ENCODE measurements at places on chromosomes 1 and 21.

DNA sequence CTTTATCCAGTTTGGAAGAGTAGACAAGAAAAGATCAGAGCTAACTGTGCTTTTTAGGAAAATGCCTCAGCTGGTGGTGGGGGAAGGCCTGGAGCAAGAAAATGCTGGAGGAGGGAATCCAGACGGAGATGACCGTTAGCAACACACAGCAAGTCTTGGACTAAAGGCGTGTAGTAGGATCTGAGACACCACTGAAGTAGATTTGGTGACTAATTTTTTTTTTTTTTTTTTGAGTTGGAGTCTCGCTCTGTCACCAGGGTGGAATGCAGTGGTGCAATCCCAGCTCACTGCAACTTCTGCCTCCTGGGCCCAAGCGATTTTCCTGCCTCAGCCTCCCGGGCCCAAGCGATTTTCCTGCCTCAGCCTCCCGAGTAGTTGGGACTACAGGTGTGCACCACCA is 41.2 kb downstream of the LPAR3 start:
- DNase-seq = no peak

- no peak for DNase-seq
Observed at GRCh38 chr1:1122981-1123480, 7.1 kb upstream of the C1orf159 start.

DNA sequence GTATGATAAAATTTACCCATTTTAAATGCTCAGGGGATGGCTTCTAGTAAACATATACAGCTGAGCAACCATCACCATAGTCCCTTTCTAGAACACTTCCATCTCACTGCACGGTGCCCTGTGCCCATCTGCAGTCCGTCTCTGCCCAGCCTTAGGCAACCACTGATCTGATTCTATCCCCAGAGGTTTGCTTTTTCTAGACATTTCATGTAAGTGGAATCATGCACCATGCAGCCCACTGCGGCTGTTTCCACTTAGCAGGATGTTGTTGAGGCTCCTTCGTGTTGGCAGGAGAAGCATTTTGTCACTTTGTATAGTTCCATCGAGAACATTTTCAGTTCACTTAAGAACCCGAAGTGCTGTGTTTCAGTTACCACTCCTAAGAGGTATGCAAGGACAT is 27.8 kb upstream of the VAMP3 start:
- no peak for DNase-seq

DNA sequence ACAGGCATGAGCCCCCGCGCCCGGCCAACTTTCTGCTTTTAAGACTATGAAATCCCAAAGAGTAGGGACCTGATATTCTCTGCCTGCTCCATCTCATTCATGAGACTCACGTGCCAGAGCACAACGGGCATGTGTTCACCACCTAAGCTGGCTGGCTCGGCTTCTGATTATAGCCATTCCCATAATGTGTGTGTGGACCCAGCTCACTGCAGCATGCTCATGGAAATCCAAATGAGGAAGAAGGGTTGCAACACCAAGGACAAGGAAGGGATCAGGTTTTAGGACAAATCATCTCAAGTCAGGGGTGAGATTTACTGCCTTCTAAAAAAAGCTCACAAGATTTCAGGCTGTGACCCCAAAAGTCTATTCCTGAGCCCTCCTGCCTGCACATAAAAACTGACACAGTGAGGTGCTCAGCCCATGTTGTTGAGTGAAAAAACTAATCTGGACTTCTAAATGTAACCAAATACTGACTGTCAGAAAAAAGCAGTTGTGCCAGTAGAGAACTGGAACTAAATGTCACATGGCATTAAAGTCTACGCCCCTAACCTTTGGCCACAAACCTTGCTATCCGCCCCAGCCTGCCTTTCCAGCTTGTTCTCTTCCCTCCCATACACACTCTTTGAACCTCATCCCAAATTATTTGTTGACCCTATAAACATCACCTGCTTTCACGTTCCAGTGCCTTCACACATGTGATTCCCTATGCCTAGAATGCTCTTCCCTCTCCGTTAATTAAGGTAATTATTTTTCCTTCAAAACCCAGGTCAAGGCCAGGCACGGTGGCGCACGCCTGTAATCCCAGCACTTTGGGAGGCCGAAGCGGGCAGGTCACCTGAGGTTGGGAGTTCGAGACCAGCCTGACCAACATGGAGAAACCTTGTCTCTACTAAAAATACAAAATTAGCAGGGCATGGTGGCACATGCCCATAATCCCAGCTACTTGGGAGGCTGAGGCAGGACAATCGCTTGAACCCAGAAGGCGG is 9.1 kb upstream of the COA7 start:
- no peak for DNase-seq

- DNase-seq = no peak
Observed at GRCh38 chr1:221100611-221101010, 221.4 kb downstream of the HLX start.
